Cardiac muscle cell (in vitro differentiated cells and primary cell): ENCODE measurements at places on chromosomes 1 and 21.

GRCh38 chr1:89989799-89990198 is 5.1 kb upstream of the ZNF326 start:
- no peaks in the 10 kb centered on the region for H3K36me3 ChIP-seq
- no peak overlapping the region for H3K4me3 ChIP-seq
- no peak overlapping the region for H3K27ac ChIP-seq
- peaks cover 12% of the 10 kb centered on the region for H3K4me1 ChIP-seq

- no peaks in the 10 kb centered on the region for H3K36me3 ChIP-seq
- no peak overlapping the region for H3K27ac ChIP-seq
- DNase-seq, result no peak
- H3K4me1 ChIP-seq, result peaks cover 8% of the 10 kb centered on the region
- H3K4me3 ChIP-seq, result no peak overlapping the region
- H3K27me3 ChIP-seq, result no peaks in the 10 kb centered on the region
Observed at GRCh38 chr1:180157576-180158057, 2.9 kb downstream of the QSOX1 start.

GRCh38 chr21:16423921-16424320 is 694.1 kb downstream of the USP25 start:
- no peaks in the 10 kb centered on the region for H3K36me3 ChIP-seq
- H3K27ac ChIP-seq, result no peak overlapping the region

DNA sequence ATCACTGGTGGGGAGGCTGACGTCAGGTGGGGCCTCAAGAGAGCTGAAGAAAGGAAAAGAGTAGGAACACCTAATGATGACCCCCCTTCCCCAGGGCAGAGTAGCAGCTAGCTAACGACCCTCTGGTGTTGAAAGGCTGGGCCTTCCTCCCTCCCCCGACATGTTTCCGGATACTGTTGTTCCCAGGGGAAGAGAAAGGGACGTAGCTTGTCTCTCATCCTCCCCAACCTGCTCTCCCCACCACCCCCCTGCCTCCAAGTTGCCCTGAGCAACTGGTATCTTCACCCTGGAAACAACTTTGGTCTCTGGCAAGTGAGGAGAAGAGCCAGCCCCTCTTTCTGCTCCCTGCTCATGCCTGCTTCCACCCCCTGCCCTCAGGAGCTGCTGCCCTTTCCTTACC is 2.4 kb downstream of the SEMA6C start:
- H3K4me1 ChIP-seq, result peaks cover 35% of the 10 kb centered on the region
- H3K27me3 ChIP-seq, result no peaks in the 10 kb centered on the region
- no peak overlapping the region for H3K4me3 ChIP-seq

DNA sequence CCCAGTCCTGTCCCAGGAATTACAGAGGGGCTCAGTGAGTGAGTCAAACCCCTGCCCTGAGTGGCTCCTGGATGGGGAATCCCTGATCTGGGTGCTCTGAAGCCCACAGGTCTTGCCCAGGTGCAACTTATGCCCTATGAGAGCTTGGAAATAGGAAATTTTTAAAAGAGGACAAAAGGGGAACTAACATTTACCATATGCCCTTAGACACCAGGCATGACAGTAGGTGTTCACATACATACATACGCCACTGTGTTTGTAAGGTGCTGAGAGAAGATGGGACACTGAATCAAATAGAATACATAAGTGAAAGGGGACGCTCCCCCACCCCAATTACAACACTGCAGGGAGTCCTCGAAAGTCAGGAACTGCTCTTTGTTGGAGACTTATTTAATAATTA is 1.4 kb downstream of the CFAP45 start:
- DNase-seq, result no peak
- H3K27ac ChIP-seq, result no peak overlapping the region
- H3K36me3 ChIP-seq, result no peaks in the 10 kb centered on the region

GRCh38 chr1:9653491-9654050 is 2.0 kb downstream of the PIK3CD start:
- H3K4me1 ChIP-seq, result peaks cover 9% of the 10 kb centered on the region
- H3K36me3 ChIP-seq, result no peaks in the 10 kb centered on the region
- DNase-seq, result peak; percentile 21
- H3K27me3 ChIP-seq, result peaks cover 59% of the 10 kb centered on the region
- no peak overlapping the region for H3K4me3 ChIP-seq

- H3K27me3 ChIP-seq, result no peaks in the 10 kb centered on the region
- DNase-seq, result no peak
- no peak overlapping the region for H3K27ac ChIP-seq
- no peak overlapping the region for H3K4me3 ChIP-seq
- no peaks in the 10 kb centered on the region for H3K4me1 ChIP-seq
- H3K36me3 ChIP-seq, result no peaks in the 10 kb centered on the region
Observed at GRCh38 chr1:60942896-60943638, 139.3 kb upstream of the NFIA start.

DNA sequence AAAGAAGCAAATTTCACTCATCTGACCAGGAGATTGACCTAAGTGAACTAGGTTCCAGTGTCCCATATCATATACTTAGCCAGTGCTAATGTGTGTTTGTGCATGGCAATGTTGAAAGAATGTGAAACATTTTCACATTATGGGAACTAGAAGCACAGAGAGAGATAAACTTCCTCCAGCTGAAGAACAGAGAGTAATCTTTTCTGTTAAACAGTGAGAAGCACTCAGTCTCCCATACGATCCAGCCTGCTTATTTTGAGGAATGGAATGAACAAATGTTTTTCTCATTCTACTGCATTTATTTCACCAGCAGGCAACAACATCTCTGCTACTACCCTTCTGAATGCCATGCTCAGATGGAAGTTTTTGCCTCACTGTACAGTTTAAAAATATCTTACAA is 170.5 kb downstream of the TTLL7 start:
- no peak overlapping the region for H3K27ac ChIP-seq
- no peak for DNase-seq
- no peaks in the 10 kb centered on the region for H3K36me3 ChIP-seq

DNA sequence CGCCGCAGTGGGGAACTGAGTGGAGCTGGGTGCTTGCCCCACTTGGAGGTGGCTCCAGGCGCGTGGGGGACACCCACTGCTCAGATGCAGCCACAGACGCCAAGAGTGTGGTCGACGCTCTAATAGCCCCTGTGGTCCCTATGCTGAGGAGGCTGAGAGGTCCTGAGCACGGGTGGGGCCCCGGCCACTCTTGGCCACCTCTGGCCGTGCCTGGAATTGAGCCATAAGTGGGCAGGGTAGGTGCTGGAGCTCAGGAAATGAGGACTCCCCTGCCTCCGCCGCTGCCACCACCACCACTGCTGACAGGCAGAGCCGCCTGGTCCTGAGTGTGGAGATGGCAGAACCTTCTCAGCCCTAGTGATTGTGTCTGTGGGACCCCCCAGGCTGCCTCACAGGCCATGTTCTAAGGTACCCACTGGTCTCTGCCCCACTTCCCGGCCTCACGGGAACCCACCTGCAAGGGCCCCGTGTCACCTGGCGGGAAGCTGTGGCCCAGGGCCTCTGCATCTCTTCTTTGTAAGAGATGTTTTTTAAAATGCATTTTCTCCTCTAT is 34.6 kb upstream of the DIP2A start:
- no peak overlapping the region for H3K27ac ChIP-seq
- DNase-seq, result no peak
- H3K4me1 ChIP-seq, result no peaks in the 10 kb centered on the region
- H3K36me3 ChIP-seq, result no peaks in the 10 kb centered on the region
- no peaks in the 10 kb centered on the region for H3K27me3 ChIP-seq

GRCh38 chr1:8395433-8395866 is 77.5 kb downstream of the SLC45A1 start:
- no peaks in the 10 kb centered on the region for H3K36me3 ChIP-seq
- DNase-seq, result no peak
- H3K4me3 ChIP-seq, result no peak overlapping the region
- peak overlapping the region; percentile 80 for H3K27ac ChIP-seq
- H3K27me3 ChIP-seq, result no peaks in the 10 kb centered on the region
- peaks cover 41% of the 10 kb centered on the region for H3K4me1 ChIP-seq

DNA sequence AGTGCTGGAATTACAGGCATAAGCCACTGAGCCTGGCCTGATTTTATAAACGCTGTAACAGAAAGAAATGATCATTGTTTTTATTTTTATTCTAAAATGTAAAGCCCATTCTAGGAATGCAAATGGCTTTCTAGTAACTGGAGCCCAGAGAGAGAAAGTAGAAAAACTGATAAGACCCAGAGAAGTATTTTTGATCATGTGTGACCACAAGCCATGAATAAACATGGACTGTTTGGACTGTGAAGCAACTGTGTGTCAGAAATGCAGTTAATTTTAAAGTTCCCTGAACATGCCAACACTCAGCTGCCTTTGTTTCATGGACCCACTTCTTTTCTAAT is 39.7 kb downstream of the EIF2B3 start:
- H3K36me3 ChIP-seq, result no peaks in the 10 kb centered on the region
- H3K27me3 ChIP-seq, result no peaks in the 10 kb centered on the region
- peak overlapping the region; percentile 64 for H3K27ac ChIP-seq
- DNase-seq, result no peak
- H3K4me3 ChIP-seq, result no peak overlapping the region

GRCh38 chr1:114439369-114439768 is 71.6 kb downstream of the TRIM33 start:
- no peak overlapping the region for H3K27ac ChIP-seq
- peaks cover 9% of the 10 kb centered on the region for H3K36me3 ChIP-seq
- H3K4me1 ChIP-seq, result no peaks in the 10 kb centered on the region
- H3K27me3 ChIP-seq, result no peaks in the 10 kb centered on the region
- DNase-seq, result no peak

DNA sequence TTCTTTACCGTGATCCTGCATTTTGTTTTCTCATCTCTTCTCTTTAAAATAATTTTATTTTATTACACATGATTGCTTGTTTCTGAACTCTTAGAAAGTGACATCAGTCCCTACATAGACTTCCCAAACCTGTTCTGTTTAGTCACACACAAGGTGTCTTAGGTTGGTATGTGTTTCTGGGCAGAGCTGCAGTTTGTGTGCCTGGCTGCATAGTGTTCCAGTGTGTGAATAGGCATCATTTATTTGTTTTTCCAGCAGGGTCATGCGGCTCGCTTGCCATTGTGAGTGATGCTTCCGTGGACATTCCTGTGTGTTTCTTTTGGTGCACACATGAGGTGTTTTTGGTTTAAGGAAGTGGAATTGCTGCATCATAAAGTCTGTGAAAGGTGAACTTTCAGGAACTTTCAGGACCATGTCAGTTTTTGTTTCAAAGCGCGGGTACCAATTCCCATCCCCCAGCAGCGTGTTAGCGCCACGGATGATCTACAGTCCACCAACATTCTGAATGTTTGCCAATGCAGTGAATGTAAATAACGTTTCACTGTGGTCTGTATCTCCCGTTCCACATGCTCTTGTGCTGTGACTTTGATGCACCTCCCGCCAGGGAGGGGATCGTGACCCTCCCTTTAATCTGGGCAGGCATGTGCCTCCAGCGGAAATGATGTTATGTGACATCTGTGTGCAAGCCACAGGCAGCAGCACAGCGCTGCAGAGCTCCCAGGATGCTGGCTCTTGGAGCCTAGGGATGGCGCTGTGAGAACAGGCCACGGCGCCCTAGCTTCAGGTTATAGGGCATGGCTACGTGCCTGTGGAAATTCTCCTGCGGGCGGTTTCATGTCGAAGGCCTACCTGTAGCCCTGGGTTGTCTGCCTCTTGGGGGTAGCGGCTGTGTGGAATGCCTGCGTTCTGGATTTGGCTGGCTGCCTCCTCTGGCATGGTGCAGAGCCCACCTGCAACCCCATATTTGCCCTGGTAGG is 144.6 kb upstream of the COL6A1 start:
- H3K36me3 ChIP-seq, result no peaks in the 10 kb centered on the region
- no peaks in the 10 kb centered on the region for H3K4me1 ChIP-seq
- H3K27me3 ChIP-seq, result no peaks in the 10 kb centered on the region
- no peak overlapping the region for H3K4me3 ChIP-seq
- no peak for DNase-seq

DNA sequence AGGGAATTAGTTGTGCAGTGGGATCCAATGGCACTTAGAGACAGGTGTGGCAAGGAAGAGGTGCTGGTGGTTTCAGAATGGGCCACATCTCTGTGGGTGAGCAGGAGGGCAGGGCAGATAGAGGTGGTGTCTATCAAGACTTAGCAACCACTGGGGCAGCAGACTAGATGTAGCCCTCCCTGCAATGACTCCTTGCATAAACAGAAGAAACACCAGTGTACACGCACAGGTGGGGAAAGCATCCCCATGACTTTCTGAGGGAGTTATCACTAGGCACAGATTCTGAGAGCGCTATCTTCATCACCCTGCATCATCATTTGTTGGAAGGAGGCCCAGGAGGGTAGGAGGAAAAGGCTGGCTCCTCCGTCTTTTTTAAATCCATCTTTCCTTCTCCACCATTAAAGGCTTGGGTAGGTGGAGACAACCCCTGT is 58.4 kb downstream of the PLXNA2 start:
- peaks cover 33% of the 10 kb centered on the region for H3K4me1 ChIP-seq
- no peak overlapping the region for H3K27ac ChIP-seq
- no peaks in the 10 kb centered on the region for H3K27me3 ChIP-seq
- no peak for DNase-seq
- no peak overlapping the region for H3K4me3 ChIP-seq
- H3K36me3 ChIP-seq, result no peaks in the 10 kb centered on the region

GRCh38 chr1:239536165-239536849 is 149.9 kb downstream of the CHRM3 start:
- H3K27me3 ChIP-seq, result no peaks in the 10 kb centered on the region
- DNase-seq, result no peak
- H3K4me1 ChIP-seq, result peaks cover 14% of the 10 kb centered on the region
- no peak overlapping the region for H3K4me3 ChIP-seq

DNA sequence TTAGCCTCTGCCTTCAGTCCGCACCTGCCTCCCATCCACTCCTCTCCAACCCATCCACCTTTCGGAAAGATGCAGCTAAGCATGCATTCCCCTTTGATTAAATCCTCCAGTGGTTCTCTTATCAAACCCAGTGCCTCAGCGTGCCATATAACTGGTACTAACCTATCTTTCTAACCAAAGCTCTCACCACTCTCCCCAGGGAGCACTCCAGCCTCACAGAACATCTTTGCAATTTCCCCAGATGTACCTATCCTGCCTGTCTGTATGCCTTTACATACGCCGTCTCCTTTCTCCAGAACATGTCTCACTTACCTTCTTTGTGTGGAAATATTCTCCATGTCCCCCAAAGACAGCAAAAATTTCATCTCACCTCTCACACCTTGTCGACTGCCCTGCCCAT is 80.0 kb downstream of the SLC25A24 start:
- H3K4me1 ChIP-seq, result peaks cover 4% of the 10 kb centered on the region
- H3K27me3 ChIP-seq, result no peaks in the 10 kb centered on the region
- no peaks in the 10 kb centered on the region for H3K36me3 ChIP-seq
- no peak overlapping the region for H3K4me3 ChIP-seq

DNA sequence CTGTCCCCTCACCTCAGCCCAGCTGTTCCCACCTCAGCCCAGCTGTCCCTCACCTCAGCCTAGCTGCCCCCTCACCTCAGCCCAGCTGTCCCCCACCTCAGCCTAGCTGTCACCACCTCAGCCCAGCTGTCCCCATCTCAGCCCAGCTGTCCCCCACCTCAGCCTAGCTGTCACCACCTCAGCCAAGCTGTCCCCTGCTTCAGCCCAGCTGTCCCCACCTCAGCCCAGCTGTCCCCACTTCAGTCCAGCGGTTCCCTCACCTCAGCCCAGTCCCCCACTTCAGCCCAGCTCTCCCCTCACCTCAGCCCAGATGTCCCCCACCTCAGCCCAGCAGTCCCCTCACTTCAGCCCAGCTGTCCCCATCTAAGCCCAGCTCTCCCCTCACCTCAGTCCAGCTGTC is 88.4 kb upstream of the CSF3R start:
- H3K36me3 ChIP-seq, result no peaks in the 10 kb centered on the region
- no peak for DNase-seq
- H3K27ac ChIP-seq, result no peak overlapping the region
- H3K4me1 ChIP-seq, result no peaks in the 10 kb centered on the region
- H3K4me3 ChIP-seq, result no peak overlapping the region

GRCh38 chr1:180515364-180515763 is 13.0 kb upstream of the ACBD6 start:
- no peak for DNase-seq
- H3K36me3 ChIP-seq, result no peaks in the 10 kb centered on the region
- H3K4me1 ChIP-seq, result peaks cover 4% of the 10 kb centered on the region
- H3K4me3 ChIP-seq, result no peak overlapping the region
- no peaks in the 10 kb centered on the region for H3K27me3 ChIP-seq
